ENCODE measurements at places on chromosomes 2 and 18.

GRCh38 chr18:10928772-10929373, 220.5 kb downstream of the PIEZO2 start:
- DNase-seq, result no peak

GRCh38 chr2:241163601-241164118, 13.4 kb downstream of the PPP1R7 start:
- DNase-seq, result no peak

DNA sequence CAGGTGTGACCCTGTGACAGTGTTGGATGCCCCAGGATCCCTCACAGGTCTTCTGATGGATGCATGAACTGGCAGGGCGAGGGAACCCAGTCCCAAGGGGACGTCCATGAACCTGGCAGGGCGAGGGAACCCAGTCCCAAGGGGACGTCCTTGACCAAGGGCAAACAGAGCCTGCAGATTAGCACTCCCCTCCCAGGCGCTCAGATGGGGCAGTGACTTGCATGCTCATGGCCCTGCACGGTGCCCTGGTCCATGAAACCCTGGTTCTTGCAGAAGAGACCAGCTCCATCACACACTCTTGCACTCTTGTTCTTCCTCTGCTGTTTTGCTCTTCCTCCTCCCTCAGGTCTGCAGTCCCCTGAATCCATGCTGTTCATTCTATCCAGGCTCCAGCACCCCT, 192.7 kb downstream of the GALR1 start:
- no peak for DNase-seq

GRCh38 chr18:74869904-74870863, 272.5 kb downstream of the ZNF407 start:
- no peak for DNase-seq

GRCh38 chr18:66724664-66725356, 120.9 kb upstream of the CDH19 start:
- DNase-seq, result no peak

- DNase-seq, result no peak
These were observed 19.1 kb downstream of the LRP2 start for GRCh38 chr2:169343202-169343601.

- DNase-seq, result no peak
These were observed 188.8 kb downstream of the ZEB2 start for GRCh38 chr2:144330951-144331673.

DNA sequence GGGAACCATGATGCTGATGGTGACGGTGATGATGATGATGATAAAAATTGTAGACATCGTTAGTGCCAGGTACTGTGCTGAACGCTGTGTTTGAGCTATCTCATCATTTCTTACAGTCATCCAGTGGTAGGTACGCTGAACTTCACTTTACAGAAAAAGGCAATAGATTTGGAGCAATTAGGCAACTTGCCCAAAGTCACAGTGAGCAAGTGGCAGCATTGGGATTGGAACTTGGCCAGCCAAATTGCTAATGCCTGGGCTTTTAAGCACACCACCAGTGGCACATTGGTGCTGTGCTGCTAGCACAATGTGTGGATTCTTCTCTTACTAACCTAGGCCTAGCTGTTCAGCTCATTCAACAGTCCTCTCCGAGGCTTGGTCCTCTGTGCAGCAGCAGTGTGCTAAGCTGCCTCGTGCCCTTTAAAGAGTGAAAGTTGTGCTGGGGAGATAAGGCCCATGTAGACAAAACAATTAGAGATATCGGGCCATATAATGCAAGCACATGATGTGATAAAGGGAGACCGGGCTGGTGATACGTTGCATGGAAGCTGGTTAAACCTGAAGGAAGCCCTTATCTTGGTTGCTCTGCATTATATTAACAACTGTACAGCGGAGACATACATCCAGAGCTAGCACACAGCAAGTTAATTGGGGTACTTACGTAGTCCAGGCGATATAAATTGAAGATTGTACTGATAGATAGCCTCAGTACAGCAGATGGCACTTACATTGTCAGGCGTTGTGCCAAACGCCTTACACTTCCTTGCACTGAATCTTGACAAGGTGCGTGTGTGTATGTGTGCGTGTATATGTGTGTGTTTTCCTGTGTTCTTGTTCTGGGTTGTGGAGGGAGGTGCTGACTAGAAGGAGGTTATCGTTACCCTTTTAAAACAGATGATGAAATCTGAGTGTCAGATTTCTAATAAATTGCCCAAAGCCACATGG, 28.4 kb downstream of the HK2 start:
- no peak for DNase-seq

GRCh38 chr18:58529714-58530354, 99.1 kb downstream of the ALPK2 start:
- DNase-seq, result peak; percentile 35

GRCh38 chr2:120432293-120432975, 86.5 kb downstream of the INHBB start:
- DNase-seq, result no peak

- DNase-seq, result no peak
These were observed 34.9 kb upstream of the MAT2A start for GRCh38 chr2:85503851-85504777.

DNA sequence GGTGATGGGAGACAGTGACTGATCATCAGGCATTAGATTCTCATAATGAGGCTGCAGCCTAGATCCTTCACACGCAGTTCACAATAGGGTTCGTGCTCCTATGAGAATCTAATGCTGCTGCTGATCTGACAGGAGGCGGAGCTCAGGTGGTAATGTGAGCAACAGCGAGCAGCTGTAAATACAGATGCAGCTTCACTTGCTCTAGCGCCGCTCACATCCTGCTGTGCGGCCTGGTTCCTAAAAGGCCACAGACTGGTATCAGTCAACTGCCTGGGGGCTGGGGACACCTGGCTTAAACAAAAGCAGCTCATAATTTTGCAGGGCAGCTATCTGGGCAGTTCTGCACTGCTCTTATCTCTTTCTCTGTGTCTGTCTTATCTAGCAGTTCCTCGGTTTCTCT, 20.4 kb upstream of the CD226 start:
- no peak for DNase-seq

- DNase-seq, result no peak
These were observed 1143.6 kb upstream of the ACVR2A start for GRCh38 chr2:146701183-146701582.

DNA sequence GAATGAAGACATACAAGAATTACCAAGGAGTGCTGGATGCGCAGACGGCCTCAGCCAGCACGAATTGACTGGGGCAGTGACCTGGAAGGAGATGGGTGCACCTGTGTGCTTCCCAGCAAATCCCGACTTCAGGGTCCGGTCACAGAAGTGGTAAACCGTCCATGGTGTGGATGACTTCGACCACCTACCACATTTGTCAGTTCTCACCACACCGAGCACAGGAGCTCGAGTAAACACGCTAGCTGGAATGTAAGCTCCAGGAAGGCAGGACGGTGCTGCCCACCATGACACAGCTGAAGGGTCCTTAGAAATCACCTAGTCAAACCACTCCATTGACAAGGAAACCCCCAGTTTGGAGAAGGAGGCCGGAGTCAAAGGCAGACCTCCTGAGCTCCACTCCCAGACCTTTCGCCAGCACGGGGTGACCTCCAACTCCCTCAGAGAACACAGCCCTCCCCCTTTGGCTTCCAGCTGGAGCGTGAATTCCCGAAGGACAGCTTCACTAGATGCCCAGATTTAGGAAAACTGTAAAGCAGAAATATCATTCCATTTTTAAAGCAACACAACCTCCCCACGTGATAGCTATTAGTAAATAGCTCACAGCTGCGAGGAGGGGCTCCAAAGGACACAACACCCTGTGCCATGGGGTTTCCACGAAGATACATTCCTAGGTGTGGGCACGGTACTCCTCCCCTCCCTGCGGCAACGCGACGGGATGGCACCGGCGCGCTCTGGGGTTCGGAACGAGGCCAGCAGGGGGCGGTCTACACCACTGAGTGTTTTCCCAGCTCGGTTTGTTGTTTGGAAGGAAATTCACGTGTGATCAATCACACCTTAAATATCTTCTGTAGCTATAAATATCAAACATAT, 34.1 kb upstream of the GNAL start:
- no peak for DNase-seq

DNA sequence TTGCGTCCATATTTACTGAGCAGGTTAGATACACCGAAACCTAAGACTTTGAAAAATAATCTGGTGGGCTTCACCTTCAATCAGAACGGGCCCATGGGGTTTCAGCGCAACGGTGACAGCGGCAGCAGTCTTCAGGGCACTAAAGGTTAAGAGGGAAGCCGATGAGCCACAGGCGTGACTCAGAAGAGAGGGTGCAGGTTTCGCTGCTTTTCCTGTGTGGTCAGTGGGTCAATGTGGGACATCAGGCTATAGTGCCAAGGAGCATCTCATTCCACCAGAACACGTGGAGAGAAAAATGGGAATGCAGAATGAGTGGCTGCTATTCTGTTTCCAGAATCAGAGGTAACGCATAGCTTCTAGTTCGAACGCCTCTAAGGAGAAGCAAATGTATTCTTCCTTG, 8.9 kb downstream of the PTGR3 start:
- no peak for DNase-seq

GRCh38 chr2:41927581-41928264, 120.1 kb upstream of the PKDCC start:
- DNase-seq, result no peak

DNA sequence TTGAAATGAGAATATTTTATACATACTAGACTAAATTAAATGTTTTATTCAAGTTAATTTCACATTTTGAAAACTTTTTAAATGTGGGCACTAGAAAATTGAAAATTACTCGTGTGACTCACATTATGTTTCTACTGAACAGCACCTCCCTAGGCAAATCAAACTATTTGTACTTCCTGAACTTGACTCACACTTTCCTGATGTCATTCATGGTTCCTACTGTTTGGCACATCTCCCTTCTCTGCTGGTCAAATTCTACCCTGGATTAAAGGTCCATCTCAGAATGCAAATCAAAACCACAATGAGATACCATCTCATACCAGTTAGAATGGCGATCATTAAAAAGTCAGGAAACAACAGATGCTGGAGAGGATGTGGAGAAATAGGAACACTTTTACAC, 16.7 kb downstream of the LHCGR start:
- DNase-seq, result no peak

DNA sequence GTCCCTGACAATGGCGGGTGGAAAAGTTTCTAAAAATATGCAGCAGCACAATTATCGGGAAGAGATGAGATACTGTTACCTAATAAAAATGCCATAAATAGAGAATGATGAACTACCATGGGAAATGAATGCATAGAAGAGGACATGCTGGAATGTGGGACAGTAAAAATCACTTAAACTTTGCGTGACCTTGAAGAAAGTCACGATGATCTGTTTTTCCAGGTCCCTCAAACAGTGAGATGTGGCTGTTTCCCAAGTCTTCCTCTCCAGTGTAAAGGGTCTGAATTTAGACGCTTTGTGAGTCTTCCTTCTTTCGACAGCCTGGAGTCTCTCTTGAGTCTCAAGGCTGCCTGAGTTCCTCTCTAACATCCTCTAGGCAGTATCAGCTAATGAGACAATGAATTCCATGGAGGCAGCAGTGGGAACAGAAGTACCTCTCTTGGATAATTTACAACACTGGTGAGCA, 1.4 kb downstream of the CLUL1 start:
- no peak for DNase-seq

DNA sequence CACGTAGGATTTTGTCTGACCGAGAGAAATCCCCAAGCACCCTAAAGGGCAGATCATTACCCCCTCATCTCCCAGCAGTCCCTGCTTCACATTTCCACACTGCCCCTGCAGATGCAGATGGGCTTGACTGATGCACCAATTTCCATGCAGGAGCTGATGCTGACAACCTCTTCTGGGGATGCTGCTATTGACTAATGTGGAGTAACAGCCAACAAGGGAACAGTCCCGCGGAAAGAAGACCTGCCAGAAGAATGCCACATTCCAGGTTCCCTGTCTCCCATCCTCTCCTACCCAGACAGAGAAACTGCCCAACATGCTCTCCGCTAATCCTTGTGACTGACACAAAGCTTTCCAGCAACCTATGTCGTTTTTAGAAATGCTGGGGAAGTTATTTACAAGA, 91.7 kb downstream of the AFF3 start:
- DNase-seq, result no peak

DNA sequence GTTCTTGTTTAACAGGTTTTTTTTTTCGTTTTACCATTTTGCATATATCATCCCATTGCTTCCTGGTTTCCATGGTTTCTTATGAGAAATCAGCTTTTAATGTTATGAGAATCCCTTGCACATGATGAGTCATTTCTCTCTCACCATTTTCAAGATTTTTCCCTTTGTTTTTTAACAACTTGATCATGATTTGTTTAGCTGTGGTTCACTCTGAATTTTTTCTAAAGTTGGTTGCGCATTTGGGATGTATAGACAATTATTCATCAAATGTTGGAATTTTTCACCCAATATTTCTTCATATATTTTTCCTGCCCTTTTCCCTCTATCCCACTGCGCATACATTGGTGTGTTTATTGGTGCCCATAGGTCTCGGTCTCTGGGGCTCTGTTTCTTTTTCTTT, 42.4 kb upstream of the BIN1 start:
- no peak for DNase-seq

DNA sequence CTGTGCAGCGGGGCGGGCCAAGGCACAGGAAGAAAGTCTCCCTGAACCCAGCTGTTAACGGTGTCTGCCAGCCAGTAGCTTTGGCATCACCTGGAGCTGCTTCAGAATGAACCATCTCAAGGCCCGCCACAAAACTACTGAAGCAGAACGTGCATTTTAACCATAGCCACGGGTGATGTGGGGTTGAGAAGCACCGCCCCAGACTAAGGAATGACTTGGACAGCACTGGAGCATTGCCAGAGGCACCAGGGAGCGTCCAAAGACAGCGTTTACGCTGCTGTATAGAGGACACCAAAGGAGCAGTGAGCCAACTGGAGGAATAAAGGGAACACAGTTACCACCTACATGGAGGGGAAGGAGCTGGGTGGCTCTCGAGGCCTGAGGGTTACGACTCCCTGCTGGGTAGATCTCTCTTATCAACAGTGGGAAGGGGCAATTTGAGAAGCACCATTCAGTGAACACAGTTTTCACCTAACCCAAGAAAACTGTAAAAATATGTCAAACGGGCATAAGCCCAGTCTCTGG, 28.4 kb upstream of the LONRF2 start:
- no peak for DNase-seq

GRCh38 chr18:11366410-11366809, 217.0 kb upstream of the PIEZO2 start:
- DNase-seq, result no peak

DNA sequence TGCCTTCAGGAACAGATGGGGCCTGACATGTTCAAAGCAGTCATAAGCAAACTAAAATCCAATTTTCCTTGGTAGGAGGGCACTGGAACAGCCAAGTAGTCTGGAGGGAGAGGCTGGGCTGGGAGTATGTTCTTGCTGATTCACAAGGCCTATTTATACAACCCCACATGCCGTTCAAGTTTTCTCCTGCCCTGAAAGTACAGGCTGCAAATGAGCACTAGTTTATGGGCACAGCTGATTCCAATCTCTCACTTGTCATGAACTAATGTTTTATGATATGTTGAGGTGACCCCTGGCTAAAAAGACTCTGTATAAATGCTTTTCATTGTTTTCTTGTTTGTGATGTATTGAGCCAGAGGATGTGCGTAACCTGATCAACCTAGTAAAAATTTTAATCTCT, 183.4 kb upstream of the SRD5A2 start:
- DNase-seq, result no peak

- no peak for DNase-seq
These were observed 200.8 kb downstream of the TTC32 start for GRCh38 chr2:19700861-19701585.

GRCh38 chr2:15223887-15224286, 337.2 kb downstream of the NBAS start:
- DNase-seq, result no peak
